ENCODE measurements at places on chromosomes 7 and 10.

- DNase-seq = no peak
These were observed 51.1 kb downstream of the TMEM209 start for GRCh38 chr7:130154131-130154500.

DNA sequence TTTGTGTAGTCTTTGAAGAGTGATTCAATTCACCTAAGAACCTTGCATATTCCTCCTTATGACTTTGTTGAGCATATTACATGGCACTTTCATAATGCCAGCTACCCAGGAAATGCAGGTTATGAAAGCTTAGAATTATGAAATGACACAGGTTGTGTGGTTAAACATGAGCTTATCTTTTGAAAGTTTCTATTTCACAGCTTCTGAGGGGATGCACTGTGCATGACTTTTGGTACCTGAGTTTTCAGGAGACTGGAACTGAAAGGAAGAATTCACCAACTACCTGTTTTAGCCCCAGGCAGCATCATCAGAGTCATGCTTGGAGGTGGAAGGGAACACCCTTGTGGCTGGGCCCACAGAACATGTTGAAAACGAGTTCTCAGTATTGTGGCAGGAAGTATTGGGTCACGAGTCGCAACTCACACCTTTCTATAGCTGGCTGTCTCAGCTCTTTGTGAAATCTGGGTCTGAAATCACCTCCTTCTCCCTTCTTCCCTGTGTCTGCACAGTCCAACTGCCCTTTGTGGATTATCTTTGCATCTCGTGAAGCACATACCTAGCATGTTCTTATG, 228.2 kb downstream of the PTEN start:
- peak; percentile 41 for DNase-seq

- no peak for DNase-seq
These were observed 166.7 kb downstream of the SEPTIN7 start for GRCh38 chr7:35967366-35968139.

DNA sequence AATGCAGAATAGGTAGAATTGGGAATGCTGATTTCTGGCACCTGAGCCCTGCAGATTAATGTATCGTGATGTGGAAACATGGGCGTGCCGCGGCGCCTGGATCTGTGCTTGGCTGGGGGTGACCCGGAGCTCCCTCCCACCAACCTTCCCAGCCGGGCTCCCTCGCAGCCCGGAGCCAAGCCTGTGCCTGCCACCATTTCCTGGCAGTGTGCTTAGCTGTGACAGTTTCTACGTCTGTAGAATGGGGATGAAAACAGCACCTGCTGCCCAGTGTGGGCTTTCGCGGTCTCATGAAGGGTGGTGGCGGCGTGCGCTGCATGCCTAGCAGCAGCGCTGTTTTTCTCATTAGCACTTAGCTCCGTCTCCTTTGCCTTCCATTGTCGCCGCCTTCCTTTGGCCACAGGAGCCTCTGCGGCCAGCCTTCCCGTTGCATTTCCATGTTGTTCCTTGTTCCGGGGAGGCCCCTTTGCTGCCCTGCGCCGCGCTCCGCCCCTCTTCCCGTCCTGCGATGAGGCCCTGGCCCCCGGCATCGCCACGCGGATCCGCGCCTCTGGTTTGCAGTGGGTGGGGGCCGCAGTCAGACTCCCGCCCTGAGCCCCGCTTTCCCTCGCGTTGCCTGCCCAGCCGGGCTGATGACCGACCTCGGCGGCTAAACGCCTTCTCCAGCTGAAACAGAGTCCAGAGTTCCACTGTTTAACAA, 84.2 kb downstream of the CUL1 start:
- DNase-seq = no peak

- DNase-seq = peak; percentile 51
These were observed 45.3 kb upstream of the CDK1 start for GRCh38 chr10:60732807-60733516.

- no peak for DNase-seq
These were observed 52.3 kb downstream of the HECTD2 start for GRCh38 chr10:91462423-91462822.

GRCh38 chr7:7562736-7563135, 3.9 kb upstream of the MIOS start:
- DNase-seq = no peak

- DNase-seq = no peak
These were observed 325.6 kb downstream of the HPSE2 start for GRCh38 chr10:98910048-98910447.
